ENCODE measurements at places on chromosomes 6 and 20. TPM values are rescaled to one million over a fixed set of nuclear protein-coding genes. Genes with fewer than 3 reads are reported as not detected.

Gene AHI1
- 12.9 TPM for total RNA-seq

Gene KDM1B
- total RNA-seq: 12.6 TPM

Gene TTLL9
- total RNA-seq: under 0.01 TPM

Gene YTHDF1
- total RNA-seq: 11.9 TPM

Gene SRMS
- total RNA-seq: not detected

Gene TRAPPC3L
- not detected for total RNA-seq

Gene PLN
- 6.5 TPM for total RNA-seq

Gene C6orf89
- total RNA-seq: 36.2 TPM

Gene GATA5
- 1.7 TPM for total RNA-seq

Gene HTR1B
- total RNA-seq: not detected

Gene FBXO9
- total RNA-seq: 25.9 TPM

Gene MYL9
- total RNA-seq: 5.6 TPM

Gene SNAP91
- total RNA-seq: under 0.01 TPM

Gene FBXO5
- 0.82 TPM for total RNA-seq

Gene PNLDC1
- 0.23 TPM for total RNA-seq

Gene MYB
- total RNA-seq: 3.8 TPM

Gene NINL
- 6.7 TPM for total RNA-seq

Gene TBX18
- 44.2 TPM for total RNA-seq

Gene SEC23B
- total RNA-seq: 44.3 TPM

Gene HMGA1
- total RNA-seq: 14.3 TPM

Gene FAM50B
- total RNA-seq: 11.9 TPM

Gene DLK2
- total RNA-seq: 0.47 TPM

Gene MEP1A
- total RNA-seq: not detected

Gene TBC1D32
- 13.8 TPM for total RNA-seq

Gene CEP250
- 16.4 TPM for total RNA-seq

Gene GLP1R
- total RNA-seq: not detected

Gene RIPOR3
- 1.1 TPM for total RNA-seq

Gene CDH22
- total RNA-seq: not detected

Gene PRKN
- total RNA-seq: 3.9 TPM

Gene KCNK15
- total RNA-seq: 1.1 TPM

Gene PHACTR1
- 0.08 TPM for total RNA-seq

Gene PPP1R3D
- 4.4 TPM for total RNA-seq

Gene HTR1E
- total RNA-seq: not detected

Gene FNDC1
- total RNA-seq: 0.23 TPM

Measured in smooth muscle cell of the coronary artery (primary cell).